ENCODE measurements at places on chromosomes 2 and 18. TPM values are rescaled to one million over a fixed set of nuclear protein-coding genes. Genes with fewer than 3 reads are reported as not detected.

GRCh38 chr2:47460766-47461165 lies 57.8 kb downstream of the MSH2 start:
- DNase-seq, result no peak

PROKR1 gene
- total RNA-seq, result not detected

GRCh38 chr2:69734035-69734611 lies 7.8 kb upstream of the ANXA4 start:
- DNase-seq, result peak; percentile 98

DYNC2LI1 gene
- 39.6 TPM for total RNA-seq

DNA sequence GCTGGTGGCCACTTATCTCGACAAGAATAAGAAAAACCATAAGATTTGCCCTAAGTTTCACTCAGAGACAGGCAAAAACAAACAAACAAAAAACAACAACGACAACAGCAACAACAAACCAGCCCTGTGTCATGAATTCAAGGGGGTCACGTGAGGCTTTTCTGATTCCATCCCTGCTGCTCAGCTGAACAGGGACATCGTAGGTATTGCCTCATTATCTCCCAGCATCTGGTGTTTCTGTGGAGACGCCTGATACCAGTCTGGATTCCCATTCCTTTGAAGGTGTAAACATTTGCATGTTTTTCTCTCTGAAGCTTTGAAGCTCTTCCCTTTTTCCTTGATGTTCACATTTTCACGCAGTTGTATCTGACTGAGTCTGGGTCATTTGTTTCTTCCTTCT lies 117.4 kb downstream of the KCNF1 start:
- no peak for DNase-seq

- DNase-seq, result no peak
These were observed 198.6 kb downstream of the LRP1B start for GRCh38 chr2:141932261-141932660.

DNA sequence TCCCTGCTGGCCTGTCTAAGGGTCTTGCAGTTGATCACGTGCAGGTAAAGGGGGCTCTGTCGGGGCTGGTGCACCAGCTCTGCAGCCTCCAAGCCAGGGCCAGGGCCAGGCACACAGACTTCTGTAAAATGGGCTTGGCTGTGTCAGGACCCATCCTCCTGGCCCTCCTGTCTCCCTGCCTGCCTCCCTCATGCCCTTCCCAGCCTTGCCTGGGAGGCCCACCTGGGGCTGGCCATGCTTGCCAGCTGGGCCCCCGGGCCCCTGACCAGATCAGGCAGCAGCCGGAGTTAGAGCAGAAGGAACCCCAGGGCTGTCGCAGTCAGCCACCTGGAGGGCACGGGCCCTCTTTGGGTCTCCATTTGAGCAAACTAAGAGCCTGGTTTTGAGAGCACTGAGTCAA lies 2.0 kb downstream of the SLC66A3 start:
- DNase-seq, result no peak
